ENCODE measurements at places on chromosomes 5 and 9.

GRCh38 chr5:156477196-156477595, 150.2 kb downstream of the SGCD start:
- no peak for DNase-seq

- peak; percentile 91 for DNase-seq
Observed at GRCh38 chr5:77086689-77087483, at the start of gene ZBED3. ZBED3 (minus strand) TSS chr5:77087285; CDS start chr5:77077878, 9,407 bp downstream.

GRCh38 chr5:142958944-142959682, 188.9 kb downstream of the ARHGAP26 start:
- DNase-seq = no peak

GRCh38 chr5:44646016-44646415, 162.7 kb upstream of the MRPS30 start:
- DNase-seq = peak; percentile 43

- DNase-seq = no peak
Observed at GRCh38 chr5:80002677-80003076, 11.6 kb upstream of the MTX3 start.

DNA sequence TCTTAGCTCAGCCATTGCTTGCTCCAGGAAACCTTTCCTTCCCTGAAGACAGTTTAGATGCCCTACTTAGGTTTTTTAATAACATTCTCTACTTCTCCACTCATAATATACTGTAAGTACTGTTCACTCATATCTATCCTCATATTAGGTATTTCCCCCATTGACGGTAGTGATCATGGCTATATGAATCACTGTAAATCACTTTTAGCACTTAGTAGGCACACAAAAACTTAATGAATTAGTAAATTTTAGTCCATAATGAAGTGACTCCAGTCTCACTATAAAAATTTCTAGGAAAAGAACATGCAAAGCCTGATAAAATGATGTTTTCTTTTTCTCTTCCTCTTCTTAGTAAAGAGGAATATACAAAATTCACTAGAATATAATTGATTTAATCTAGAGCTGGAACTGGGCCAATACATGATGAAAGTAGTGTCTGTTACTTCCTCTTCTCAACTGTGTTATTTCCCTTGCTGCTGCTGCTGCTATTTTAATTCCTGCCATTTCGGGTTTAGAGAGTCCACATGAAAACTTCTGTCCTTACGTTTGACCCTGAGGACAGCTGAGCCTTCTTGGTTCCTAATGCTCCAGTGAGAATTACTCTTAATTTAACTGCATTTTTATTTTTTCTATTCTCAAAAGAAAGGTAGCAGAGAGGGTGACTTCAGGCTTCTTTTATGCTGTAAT, 73.5 kb downstream of the LNPEP start:
- no peak for DNase-seq

GRCh38 chr5:114411380-114411931, 49.6 kb downstream of the KCNN2 start:
- DNase-seq = no peak

DNA sequence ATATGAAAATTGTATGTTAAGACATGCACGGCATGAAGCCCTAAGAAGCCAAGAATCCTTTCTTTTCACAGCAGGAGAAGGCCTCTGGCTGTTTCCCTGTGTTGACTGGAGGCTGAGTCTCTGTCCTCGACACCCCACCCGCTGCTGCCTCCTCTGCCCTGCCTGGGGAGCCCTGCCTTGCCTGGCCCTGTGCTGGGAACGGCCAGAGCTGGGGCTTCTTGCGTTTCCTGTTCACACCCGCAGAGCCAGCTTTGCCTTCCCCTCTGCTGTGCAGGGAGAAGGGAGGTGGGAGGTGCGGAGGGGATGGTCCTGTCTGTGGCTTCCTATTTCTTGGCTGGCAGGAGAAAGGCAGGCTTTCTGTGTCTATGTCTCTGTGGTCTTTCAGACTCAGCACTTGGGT, 6.9 kb upstream of the GMCL2 start:
- DNase-seq = no peak

GRCh38 chr5:3858524-3858923, 262.9 kb downstream of the IRX1 start:
- DNase-seq = no peak

DNA sequence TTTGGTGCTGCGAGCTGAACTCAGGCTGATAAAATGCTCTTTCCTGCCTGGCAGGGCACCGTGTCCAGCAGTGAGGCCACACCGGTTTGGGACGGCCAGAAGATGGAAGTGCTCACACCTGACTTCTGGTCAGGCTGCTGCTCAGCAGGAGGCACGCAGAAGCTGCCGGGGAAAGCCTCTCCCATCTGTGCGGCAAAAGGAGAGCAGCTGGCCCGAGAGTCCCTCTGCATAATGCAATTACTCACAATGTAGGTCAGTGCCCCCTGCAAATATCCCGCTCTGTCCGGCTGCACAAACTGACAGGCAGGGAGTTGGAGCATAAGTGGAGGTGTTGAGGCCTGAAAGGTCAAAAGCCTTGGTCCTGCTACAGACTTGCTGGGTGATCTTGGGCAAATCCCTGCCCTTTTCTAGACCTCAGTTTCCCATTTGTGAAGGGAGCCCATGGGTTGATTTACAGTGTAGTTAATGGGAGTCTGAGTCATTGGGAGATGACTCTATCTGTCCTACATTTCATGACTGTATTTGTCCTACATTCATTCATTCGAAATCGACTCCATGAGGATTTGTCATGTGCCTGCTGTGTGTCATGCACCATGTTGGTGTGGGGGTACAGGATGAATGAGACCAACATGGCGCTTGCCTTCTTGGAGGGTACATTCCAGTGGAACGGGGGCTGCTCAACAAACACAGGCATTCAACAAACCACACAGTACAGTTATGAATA, 61.8 kb upstream of the TBC1D2 start:
- DNase-seq = no peak

DNA sequence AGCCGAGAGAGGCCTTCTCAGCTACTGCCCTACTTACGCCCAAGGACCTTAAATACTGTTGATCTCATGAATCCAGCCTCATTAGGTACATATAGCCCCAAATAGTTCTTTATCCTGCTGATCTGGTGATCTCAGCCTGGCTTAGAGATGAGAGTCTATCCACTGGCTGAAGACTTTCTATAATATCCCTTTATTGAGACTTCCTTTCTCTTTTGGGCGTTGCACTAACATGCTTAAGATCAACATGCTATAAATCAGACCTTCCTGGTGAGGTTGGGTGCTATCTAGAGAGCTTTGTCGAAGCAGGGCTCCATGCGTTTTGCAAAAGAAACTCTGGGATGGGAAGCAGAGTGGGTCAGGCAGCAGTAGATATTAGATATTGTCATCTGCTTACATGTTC, 44.0 kb upstream of the AGXT2 start:
- no peak for DNase-seq

- DNase-seq = no peak
Observed at GRCh38 chr5:31987985-31988710, 186.0 kb downstream of the GOLPH3 start.

GRCh38 chr5:56977021-56977420, 25.1 kb upstream of the MIER3 start:
- DNase-seq = no peak

DNA sequence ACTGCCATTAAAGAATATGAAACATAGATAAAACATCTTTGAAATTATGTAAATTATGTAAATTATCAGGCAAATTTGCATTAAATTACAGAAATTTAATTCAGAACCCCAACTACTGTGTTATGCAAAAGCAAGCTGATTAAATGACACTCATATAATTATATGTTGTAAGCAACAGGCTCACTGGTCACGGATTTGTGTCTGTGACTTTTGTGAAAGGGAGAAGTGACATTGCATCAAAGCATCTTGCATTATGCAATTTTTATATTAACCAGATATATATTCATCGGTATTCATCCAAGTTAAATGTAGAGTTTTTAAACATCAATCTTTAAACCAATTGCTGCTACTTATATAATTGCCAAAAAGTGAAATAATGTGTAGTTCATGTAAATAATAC, 13.0 kb upstream of the GLIPR2 start:
- no peak for DNase-seq

DNA sequence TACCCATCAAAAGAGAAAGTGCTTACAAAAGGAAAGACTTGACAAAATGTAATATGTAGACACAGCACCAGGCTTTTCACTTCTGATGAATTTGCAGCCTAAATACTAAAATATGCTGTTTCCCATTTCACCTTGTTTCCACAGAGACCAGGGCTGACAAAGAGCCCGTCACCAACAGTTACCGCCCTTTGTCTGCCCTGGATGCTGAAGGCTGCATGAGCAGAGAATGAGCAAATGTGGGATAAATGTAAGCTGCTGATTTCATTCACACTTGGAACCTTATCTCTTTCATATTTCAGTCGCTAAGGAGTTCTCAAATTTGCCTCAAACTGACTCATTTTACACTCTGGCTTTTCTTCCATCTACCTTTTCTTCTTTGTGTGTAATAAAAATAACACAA, 213.9 kb downstream of the TMEM167A start:
- DNase-seq = peak; percentile 34

GRCh38 chr5:124457101-124457500, 289.3 kb downstream of the ZNF608 start:
- DNase-seq = no peak

GRCh38 chr5:139744471-139745131, 51.0 kb upstream of the PSD2 start:
- no peak for DNase-seq

GRCh38 chr5:177111720-177112394, 21.7 kb upstream of the NSD1 start:
- peak; percentile 86 for DNase-seq

DNA sequence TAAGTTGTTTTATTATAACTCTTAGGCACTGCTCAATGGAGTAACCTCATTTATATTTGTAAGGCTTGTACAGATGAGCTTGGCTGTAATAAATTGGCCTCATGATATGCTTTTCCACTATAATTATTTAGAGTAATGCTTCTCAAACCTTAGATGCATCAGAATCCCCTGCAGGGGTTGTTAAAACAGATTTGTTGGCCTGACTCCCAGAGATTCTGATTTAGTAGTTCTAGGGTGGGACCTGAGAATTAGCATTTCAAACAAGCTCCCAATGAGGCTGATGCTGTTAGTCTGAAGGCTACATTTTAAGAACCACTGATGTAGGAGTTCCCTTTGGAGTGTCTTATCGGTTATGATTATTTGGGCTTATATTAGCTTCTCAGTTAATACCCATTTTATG, 38.2 kb upstream of the ARSB start:
- no peak for DNase-seq

DNA sequence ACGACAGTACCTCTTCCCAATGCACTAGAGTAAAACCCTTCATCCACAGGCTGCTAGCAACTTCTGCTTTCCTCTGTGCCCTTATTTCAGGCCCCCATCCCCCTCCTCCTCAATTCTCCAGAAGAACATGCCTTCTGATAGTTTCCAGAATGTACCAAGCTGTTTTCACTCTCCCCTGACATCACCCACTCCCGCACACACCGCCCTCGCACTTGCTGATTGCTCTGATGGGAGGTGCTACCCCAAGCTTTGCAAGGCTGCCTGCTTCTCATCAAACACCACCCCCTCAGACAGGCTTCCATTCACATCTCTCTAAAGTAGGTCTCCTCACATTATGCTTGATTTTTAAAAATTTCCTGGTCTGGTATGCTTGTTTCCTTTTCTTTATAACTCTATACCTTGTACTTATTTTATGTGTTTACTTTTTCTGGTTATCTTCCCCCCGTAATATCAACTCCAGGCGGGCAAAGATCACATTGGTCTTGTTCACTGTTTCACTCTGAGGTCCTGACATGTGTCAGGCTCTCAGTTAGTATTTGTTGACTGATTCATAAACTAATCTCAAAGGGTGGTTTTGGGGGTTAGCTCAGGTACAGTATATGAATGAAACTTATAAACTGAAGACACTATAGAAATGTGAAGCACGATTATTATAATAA, 91.0 kb upstream of the C9orf72 start:
- no peak for DNase-seq

DNA sequence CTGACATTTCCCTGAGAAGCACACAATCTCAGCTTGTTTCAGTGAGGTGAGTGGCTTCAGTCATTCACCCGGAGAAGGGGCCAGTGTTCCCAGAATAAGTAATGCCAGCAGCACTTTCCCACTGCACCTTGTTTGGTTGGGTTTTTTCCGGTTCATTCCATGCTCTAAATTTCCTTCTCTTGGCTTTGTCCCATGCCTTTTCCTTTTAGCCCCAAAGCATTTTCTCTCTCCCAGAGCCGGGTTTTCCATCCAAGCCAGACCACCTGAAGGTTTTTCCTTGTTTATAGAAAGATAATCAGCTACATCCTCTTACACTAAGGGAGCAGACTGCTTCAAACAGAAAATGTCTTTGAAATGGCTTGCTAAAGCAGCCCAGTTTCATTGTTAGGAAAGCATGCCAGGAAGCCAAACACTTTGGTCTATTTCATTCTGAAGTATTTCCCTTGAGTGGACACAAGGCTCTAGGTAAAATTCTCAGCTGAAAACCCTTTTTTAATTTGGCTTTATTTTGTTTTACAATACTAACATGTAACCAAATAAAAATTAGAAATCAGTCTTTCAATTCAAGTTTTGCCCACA, 501.6 kb downstream of the DTWD2 start:
- peak; percentile 36 for DNase-seq

DNA sequence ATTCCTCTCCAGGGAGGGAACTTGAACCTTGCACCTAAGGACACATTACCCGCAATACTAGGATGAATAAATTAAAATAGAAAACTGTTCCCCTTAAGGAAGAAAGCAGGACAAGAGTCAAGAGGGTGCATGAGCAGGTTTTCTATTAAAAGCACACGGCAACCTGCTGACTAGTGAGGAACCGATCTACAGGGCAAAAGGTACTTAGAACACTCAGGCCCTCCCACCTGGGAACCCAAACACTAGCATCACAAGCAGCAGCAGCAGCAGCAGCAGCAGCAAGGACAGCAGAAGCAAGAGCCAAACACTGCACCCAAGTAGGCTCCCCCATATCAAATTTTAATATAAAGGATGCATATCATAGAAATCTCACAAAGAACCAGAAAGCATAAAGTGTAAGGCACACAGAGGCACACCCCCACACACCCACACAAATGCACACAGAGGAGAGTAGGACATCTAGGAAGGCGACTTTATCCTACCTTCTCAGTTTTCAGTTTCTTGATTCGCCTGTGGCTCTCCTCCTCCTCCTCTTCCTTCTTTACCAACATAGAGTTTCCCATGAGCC, 2.8 kb downstream of the ZNF608 start:
- DNase-seq = peak; percentile 30

- DNase-seq = no peak
Observed at GRCh38 chr5:156254196-156254595, 72.8 kb upstream of the SGCD start.

GRCh38 chr5:86881493-86882090, 263.9 kb downstream of the COX7C start:
- DNase-seq = no peak

- DNase-seq = no peak
Observed at GRCh38 chr9:121946465-121946864, 146.6 kb downstream of the TTLL11 start.
